CD4-positive, alpha-beta T cell treated with Interleukin-17A for 1 hour (primary cell): ENCODE measurements at places on chromosomes 3 and 15.

- no peak for DNase-seq
Measured at GRCh38 chr15:83498801-83499200, 51.7 kb downstream of the SH3GL3 start.

DNA sequence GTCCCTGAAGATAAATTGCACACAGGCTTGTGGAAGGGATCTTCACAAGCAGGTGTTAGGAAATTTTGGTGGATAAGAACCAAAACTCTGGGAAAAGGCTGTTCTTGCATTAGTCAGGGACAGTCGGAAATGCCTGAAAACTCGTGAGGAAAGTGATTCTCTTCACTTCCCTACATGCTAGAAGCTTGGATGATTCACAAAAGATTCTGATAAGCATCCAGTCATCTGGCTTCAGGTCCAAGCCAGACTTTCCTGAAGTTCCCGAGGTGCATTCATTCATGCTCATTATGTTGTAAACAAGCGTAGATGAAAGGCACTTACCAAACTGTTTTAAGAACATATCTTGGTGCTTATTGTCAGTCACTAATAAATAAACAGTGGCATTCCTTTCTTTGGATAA lies 1028.7 kb downstream of the NTRK3 start:
- no peak for DNase-seq

DNA sequence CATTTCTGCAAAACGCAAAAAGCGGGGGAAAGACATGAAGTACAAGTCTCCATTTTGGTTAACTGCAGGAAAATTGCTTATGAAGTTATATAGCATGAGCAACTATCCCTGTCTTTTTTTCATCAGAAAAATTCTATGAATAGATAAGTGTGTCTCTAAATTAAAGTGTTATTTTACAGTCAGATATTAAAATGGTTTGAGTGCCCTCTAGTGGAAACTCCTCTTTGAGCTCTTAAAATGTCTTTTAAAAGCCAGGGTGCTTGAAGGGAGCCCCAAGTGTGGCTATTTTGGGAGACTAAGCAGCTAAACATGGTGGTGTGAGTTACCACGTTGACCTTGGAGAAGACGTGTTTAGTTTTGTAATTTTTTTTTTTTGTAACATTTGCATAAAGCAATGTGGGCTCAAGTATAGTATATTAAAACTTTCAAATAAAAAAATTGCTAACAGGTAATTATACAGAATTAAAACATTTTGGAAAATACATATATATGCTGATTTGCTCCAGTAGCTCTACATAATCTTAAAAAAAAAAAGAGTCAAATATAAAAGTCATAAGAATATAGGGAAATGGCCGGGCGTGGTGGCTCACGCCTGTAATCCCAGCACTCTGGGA lies 77.2 kb downstream of the PPP2R3A start:
- DNase-seq, result peak; percentile 13

DNA sequence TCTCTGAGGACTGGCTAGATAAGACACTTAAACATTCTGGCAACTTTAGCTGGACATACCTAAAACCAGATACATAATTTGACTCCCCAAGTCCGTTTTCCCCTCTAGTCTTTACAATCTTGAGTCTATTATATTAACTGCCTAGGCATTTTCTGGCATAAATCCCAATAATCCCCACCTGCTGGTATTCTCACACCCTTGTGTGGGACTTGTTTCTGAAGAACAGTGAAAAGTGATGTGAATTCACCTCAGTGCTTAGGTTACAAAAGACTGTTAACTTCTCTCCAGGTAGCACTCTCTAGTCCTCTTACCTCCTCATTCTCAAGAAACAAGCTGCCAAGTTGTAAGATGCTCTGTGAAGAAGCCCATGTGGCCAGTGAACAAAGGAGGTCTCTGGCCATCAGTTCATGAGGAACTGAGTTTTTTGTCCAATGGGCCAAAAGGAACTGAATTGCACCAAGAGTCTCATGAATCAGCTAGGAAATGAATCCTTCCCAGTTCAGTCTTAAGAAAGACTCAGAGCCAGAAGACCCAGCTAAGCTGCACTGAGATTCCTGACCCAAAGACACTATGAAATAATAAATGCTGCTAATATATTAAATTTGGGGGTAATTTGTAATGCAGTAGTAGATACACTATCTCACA lies 4.1 kb downstream of the OSBPL11 start:
- DNase-seq, result no peak

DNA sequence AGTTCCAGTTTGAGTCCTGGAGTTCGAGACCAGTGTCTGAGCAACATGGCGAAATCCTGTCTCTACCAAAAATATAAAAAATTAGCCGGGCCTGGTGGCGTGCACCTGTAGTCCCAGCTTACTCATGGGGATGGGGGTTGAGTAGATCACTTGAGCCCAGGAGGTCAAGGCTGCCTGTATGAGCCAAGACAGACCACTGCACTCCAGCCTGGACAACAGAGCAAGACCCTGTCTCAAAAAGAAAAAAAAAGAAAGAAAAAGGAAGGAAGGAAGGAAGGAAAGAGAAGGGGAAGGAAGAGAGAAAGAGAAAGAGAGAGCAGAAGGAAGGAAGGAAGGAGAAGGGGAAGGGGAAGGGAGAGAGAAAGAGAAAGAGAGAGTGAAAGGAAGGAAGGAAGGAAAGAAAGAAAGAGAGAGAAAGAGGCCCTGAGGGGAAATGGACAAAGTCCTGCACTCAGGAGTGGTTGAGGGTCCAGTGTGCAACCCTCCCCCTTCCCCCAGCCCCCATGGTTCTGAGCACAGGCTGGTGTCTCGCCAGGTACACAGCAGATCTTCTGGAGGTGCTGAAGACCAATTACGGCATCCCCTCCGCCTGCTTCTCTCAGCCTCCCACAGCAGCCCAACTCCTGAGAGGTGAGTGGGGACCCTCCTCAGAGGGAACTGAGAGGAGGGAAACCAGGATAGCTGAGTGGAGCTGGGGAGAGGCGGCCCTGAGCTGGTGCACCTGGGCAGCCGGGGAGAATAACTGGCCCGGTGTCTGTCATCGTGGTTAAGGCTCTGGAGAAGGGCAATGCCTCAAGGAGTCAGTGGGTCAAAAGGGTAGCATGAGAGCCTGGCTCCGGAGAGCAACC lies 1.2 kb downstream of the SLC51A start:
- DNase-seq, result no peak

- no peak for DNase-seq
Measured at GRCh38 chr15:29978411-29979382, 104.1 kb upstream of the GOLGA8J start.

DNA sequence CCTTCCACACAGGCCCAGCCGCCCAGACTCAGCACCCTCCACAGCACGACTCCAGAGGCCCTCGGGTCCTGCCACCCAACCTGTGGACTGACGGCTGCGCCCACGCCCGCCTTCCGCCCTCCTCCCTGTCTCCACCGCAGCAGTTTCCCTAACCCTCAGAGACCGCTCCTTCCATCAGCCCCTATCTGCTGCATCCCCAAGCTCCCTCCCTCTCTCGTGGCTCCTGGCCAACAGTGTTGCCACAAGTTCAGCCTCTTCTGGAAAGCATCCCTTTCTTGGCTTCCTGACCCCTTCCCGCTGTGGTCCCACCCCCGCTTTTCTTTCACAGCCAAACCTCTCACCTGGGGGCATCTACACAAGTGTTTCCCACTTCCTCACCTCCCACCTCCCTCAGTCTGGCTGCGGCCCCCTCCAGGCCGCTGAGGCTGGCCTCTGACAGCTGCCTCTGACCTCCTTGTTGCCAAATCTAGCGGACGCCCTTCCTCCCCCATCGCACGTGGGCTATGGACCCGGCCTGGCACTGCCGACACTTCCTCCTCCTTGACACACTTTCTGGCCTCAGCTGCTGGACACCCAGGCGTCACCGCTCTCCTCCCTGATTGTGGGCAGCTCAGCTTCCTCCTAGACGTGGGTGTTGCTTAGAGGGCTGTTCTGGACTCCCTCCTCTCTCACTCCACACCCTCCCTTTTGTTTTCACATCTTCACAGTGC lies 168.8 kb upstream of the TLE3 start:
- peak; percentile 39 for DNase-seq

DNA sequence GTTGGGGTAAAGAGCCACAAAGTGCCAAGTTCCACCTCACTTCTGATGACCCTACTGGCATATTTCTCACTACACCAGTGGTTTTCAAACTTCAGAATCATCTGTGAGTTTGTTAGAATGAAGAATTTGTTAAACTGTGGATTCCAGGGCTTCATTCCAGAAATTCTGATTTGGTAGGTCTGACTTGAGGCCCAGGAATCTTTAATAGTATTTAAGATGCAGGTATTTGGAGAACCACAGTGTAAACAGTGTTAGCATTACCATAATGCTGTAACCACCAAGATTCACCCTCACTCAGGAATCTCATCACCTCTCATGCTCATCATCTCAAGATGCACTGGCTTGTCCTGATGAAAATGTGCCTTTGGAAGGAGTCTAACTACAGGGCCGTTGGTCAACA lies 6.0 kb downstream of the KCNMB3 start:
- no peak for DNase-seq

- DNase-seq, result no peak
Measured at GRCh38 chr3:53089511-53089910, 40.7 kb downstream of the RFT1 start.

DNA sequence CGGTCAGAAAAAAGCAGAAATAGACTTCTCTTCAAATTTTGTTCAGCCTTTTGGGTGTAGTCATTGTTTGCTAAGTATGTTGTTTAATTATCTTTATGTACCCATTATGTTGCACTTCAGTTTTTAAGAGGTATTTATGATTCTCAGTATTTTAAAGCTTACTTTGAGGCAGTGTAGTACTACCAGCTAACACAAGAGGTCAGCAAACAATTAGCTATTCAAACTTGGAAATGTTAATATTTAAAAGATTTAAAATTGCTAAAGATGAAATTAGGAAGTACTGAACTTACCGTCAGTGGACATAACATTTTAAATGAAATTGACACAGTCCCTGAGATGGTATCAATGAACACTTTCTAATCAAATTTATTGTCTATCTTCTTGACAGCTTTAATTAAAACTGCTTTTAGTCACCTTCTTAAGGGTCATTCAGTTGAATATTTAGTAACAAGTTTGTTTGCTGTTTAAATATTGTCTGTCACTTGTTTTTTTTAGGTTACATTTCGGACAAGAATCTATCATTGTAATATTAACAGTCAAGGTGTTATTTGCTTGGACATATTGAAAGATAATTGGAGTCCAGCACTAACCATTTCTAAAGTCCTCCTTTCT lies 28.1 kb downstream of the NKIRAS1 start:
- DNase-seq, result peak; percentile 57

DNA sequence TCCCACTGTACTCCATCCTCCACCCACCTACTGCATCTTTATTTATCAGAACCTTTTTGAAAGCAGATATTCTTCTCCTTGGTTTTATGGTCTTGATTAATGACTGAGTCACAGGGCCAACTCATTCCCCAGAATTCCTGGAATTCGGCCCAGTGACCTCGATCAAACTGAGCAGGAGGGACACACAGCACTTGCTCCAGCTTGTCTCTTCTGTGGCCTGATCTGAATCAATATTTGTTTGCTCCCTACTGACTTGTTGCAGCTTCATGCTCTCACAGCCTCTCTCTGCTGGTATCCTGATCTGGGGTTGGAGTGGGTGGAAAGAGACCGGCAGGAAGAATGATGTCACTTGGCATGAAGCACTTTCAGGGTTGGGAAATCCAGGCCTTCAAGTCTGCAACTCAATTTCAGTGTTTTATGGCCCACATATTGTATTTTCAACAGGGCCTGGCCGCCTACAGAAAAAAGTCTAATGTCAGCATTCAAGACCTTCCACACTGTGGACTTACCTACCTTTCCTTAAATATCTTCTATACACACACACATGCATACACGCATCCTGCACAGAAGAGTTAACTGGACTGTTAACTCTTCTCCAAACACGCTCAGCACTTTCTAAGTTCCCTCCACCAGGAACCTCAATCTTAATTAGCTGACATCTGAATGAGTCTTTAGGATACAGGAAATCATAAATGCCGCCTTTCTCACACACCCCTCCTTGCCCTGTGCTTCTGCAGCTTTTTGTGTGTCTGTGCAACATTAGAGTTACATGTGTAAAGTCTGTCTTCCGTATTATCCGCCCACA lies 4.6 kb downstream of the ANXA2 start:
- DNase-seq, result no peak

DNA sequence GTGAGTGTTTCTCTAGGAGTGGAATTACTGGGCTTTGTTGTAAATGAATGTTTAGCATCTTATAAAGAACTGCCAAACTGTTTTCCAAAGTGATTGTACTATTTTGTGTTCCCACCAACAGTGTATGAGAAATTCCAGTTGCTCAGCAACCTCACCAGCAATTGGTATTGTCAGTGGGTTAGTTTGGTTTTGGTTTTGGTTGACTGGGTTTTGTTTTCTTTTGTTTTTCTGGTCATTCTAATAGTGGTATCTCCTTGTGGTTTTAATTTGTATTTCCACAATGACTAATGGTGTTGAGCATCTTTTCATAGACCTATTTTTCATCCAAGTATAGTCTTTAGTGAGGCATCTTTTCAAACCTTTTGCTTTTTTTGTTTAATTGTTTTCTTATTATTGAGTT lies 27.1 kb downstream of the FILIP1L start:
- no peak for DNase-seq

DNA sequence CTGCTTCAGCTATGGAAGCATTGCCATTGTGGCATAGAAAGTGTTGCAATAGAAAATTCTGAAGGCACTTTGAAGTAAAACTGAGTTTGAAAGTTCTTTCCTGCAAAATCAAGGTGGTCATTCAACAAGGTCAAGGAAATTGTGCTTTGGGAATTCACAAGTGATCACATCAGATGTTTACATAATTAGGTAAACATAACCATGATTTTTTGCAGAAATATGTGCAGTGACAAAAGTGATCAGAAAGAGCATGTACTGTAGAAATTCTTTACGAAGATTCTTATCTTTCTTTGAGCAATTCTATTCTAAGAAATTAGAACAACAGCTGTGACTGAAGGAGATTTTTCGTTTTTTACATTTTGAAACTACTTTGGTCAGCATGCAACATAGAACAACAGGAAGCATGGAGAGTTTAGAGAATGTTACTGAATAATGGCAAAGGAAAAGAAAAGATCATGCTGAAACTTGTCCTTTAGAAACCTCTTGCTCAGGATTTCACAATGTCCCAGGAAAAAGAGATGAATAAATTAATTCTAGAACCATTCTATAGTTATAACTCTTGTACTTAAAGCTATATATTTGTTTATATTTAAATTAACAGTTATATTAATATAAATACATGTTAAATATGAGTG lies 643.4 kb upstream of the ARPP21 start:
- no peak for DNase-seq

GRCh38 chr15:69522361-69522760 lies 69.7 kb downstream of the RPLP1 start:
- DNase-seq, result no peak

DNA sequence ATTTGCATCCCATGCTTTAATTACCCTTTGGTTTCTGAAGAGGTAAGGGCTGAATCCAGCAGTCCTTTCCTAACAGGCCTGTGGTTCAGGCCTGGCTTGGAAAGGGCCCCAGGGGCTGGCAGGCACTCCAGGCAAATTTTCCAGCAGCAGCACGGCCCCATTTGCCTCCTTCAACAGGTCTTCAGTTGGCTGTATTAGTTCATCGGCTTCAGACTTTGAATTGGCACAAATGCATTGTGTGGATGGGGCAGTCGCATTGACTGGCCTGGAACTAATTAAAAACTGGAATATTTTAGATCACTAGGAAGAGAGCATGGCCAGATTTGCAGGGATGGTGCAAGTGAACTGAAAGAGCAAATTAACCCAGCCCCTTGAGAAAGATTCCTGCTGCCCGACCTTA lies 207.8 kb upstream of the MCTP2 start:
- no peak for DNase-seq

- no peak for DNase-seq
Measured at GRCh38 chr15:83582381-83582780, 71.5 kb upstream of the ADAMTSL3 start.
